ENCODE measurements at places on chromosomes 1 and 21.

GRCh38 chr1:17053086-17053684 lies 647 bp downstream of the SDHB start:
- no peak for DNase-seq

DNA sequence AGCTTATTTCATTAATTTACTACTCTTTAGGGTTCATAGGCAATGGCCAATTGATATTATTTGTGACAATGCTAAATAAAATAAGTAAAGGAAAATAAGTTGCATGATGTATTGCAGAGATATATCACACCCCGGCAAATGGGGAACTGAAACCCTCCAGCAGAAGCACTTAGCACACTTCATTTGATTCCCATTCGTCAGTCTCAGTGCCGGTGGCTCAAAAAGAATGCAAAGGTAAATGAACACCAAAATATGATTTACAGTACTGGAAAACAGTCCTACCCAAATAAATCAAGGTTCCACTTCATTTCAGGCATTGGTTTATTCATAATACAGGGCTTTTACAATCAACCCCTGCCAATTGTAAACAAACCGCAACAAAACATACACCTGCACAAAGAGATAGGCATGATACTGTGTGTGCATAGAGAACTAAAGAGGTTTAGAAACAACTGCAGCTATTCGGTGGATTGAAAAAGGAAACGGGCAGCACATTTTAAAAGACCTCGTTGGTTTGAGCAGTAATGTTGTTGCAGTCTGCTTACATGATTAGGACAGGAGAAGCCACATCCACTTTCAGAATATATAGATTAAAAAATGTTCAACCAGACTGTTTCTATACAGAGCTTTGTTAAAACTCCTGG lies 1019.2 kb downstream of the TTLL7 start:
- no peak for DNase-seq

DNA sequence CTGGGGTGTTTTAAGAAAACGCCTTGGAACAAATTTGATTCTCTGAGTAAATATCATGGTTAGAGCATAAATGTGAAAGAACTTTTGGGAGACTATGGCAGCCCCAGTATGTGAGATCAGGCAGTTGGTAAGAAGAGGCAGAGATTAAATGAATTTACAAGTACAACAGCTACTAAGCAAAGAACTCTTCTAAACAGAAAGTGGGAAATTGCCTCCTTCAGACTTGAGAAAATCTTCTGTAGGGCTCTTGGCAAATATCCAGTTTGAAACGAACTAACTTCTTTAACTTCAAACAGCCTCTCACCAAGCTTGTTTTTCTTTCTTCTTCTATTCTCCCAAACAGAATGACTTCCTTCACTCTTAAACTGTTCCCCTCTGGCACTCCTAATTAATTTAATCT lies 337.7 kb downstream of the SIPA1L2 start:
- DNase-seq, result no peak

GRCh38 chr1:187987236-187987776 lies 1158.6 kb downstream of the PLA2G4A start:
- no peak for DNase-seq

DNA sequence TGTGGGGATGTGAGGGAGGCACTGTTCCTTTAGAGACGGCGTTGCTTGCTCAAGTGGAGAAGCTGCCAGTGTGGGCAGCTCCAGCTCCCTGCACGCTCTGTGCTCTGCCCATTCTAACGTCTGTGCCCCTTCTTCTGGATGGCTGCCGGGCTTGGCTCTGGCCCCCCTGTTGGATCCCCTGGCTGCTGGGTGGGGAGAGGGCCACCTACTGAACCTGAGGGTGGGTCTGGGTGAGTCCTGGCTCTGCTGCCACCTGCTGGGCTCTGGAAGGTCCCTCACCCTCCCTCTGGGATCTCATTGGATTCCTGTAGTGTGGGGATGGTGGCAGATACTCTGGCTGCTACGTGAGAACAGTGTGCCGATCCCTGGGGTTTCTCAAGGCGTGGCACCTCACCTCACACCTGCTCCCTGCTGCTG lies 5.0 kb downstream of the PFKL start:
- peak; percentile 57 for DNase-seq

DNA sequence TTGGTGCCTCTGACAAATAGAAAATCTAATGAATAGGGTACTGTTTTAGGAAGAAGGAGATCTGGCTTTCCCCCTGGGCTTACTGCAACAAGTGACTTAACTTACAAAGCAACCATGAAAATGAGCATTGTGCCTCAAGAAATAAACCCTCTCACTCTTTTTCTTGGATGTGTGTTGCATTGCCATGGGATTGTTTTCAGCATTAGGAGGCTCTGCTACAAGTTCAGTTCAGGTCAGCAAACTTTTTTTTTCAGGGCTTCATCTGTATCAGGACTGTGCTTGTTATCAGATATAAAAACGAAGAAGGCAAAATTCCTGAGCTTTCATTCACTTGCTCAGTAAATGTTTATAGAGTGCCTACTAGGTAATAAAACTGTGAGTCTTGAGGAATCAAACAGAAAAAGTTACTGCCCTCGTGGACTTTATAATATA lies 37.8 kb upstream of the DOCK7 start:
- DNase-seq, result no peak

GRCh38 chr1:183385340-183386144 lies 32.6 kb downstream of the NMNAT2 start:
- DNase-seq, result no peak

GRCh38 chr21:38354231-38354630 lies 97.4 kb downstream of the KCNJ15 start:
- no peak for DNase-seq

- no peak for DNase-seq
Observed at GRCh38 chr1:23751815-23752200, 8.5 kb downstream of the ELOA start.

DNA sequence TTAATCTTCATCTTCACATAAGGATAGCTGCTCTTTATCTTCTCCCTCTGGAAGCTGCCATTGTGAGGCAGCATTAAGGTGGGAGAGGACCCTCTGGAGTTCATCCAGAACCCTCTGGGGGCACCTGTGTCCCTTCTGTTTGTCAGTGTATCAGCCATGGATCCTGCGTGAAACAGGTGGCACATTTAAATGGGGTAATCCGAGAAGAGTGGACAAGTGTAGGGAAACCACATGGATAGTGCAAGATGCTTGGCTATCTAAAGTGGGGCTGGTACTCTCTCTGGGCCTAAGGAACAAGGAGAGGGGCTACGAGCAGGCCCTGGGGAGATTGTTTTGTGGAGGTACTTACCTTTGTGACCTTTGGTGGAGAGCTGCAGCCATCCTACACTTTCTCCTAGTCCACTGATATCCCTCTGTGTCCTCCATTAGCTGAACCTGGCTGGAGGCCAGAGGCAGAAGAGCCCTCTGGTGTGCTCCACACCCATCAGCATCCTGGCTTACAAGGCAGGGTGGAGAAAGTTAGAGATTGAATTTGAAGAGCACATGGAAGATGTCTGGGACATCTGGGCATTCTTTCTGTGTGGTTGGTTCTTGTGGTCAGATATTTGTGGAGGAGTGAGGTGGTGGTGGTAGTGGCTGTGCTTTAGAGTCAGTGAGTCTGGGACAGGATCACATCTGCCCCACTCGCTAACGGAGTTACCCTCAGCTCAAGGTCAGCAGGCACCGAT lies 117.7 kb downstream of the FGGY start:
- DNase-seq, result no peak

DNA sequence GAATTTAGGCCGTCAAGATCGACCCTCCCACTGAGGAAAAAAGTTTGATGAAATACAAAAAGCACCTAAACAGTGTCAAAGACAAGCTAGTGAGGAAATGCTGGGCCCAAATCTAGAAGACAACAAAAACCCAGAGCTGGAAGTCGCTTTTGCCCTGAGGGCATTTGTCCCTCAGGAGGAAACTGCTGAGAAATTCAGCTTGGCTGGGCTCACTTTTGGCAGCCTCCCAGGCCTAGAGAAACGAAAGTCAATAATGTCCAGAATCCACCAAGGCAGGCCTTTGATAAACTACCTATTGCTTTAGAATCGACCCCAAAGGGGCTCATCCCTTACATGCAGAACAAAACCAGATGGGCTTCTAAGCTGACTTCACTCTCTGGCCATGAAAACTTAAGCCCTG lies 38.9 kb downstream of the SYT2 start:
- DNase-seq, result no peak

DNA sequence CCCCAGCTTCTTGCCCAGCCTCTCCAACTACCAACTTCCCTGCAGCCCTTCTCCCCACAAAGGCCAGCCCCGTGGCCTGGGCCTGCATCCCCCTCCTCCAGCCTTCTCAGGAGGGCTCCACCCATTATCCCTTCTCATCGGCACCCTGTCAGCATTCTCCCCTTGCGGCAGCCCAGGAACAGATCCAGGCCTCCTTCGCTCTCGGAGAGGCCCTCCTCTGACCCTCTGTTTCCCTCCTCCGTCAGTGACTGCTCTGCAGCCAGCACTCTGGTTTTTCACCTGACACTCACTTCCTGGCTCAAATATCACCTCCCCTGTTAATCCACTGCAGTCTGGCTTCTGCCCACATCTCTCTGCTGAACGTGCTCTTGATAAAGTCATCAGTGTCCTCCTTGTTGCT lies 17.5 kb downstream of the ADGRB2 start:
- no peak for DNase-seq

- no peak for DNase-seq
Observed at GRCh38 chr1:197320991-197321531, 53.0 kb downstream of the CRB1 start.

- DNase-seq, result no peak
Observed at GRCh38 chr1:62382658-62382955, 54.2 kb upstream of the USP1 start.

GRCh38 chr1:27599605-27600497 lies 4.1 kb downstream of the AHDC1 start:
- DNase-seq, result no peak

- DNase-seq, result no peak
Observed at GRCh38 chr1:13764588-13765332, 64.8 kb downstream of the PRDM2 start.

DNA sequence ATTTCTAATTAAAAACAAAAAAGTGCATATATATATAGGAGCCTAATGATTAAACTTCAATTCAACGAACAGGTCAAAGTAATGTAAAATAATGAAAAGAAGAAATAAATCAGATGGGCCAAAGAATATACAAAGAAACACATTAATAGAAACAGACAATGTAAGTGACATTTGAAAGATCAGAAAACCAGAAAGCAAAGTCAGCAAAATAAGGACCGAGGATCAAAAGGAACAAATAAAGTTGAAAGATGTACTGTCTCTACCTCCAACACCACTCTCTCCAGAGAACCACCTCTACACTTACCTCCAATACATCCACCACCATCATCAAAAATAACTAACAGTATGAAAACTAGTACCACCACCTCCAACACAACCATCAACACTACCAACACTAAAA lies 1226.3 kb upstream of the NCAM2 start:
- no peak for DNase-seq

DNA sequence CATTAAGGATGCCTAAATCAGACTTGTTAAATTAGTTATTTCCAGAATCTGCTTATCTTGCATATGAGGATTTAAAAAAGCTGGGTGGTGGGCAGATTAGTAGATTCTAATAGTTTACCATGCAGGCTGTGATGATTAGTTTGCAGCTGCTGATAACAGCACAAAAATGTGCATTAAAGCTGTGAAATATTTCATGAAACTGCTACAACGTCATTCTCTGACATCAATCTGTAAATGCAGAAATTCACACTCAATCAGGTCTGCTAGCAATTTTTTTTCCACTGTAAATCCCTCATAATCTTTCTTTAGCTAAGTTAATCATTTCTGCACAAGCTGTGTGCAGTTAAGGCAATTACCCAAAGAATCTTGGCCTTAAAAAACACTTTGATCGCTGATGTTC lies 9.3 kb upstream of the RPE65 start:
- no peak for DNase-seq

- DNase-seq, result no peak
Observed at GRCh38 chr1:61387829-61388228, 305.5 kb downstream of the NFIA start.
